ENCODE measurements at places on chromosomes 6 and 20. TPM values are rescaled to one million over a fixed set of nuclear protein-coding genes. Genes with fewer than 3 reads are reported as not detected.
A peak's percentile ranks its signal among the peaks of the same experiment; 100 is the strongest.

Gene ROS1
- total RNA-seq: 1.4 TPM

- no peak overlapping the region for H3K27ac ChIP-seq
- H3K36me3 ChIP-seq: no peaks in the 10 kb centered on the region
- H3K4me3 ChIP-seq: no peak overlapping the region
- no peaks in the 10 kb centered on the region for H3K27me3 ChIP-seq
- no peak for DNase-seq
- H3K4me1 ChIP-seq: peaks cover 7% of the 10 kb centered on the region
These were observed 267.1 kb upstream of the SGK1 start for GRCh38 chr6:134584847-134585516.

- H3K27ac ChIP-seq: no peak overlapping the region
- no peaks in the 10 kb centered on the region for H3K27me3 ChIP-seq
- no peak for DNase-seq
- no peak overlapping the region for H3K4me3 ChIP-seq
- no peaks in the 10 kb centered on the region for H3K4me1 ChIP-seq
These were observed 259.6 kb downstream of the FOXC1 start for GRCh38 chr6:1869308-1869707.

GRCh38 chr6:35728683-35729678 is 7.9 kb upstream of the ARMC12 start:
- H3K36me3 ChIP-seq: no peaks in the 10 kb centered on the region
- H3K4me1 ChIP-seq: peaks cover 34% of the 10 kb centered on the region
- H3K27ac ChIP-seq: no peak overlapping the region
- no peaks in the 10 kb centered on the region for H3K27me3 ChIP-seq
- H3K4me3 ChIP-seq: no peak overlapping the region
- peak; percentile 79 for DNase-seq

Gene HLA-DQB2
- total RNA-seq: not detected

DNA sequence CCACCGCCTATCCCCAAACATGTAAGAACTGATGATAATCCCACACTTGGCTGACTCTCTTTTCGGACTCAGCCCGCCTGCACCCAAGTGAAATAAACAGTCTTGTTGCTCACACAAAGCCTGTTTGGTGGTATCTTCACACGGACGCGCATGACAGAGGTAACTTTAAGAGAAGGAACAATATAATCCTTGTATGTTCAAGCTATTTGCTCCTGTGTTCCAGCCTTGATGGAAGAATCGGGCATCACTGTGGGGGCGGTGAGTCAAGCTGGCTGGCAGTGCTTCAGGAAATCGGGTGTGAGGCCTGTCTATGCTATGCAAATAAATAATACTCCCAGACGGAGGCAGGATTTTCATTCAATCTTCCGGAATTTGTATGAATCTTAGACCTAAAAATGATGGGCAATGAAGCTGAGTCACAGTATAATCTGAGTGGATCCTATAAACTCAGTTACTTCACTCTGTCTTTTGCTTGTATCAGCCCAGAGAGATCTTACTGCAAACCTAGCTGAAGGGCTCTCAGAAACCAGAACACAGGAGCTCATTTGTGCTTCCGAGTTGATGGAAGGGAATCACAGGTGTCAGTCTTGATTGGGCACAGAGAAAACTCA is 45.2 kb upstream of the NT5E start:
- H3K4me3 ChIP-seq: peak overlapping the region; percentile 46
- peak overlapping the region; percentile 98 for H3K27ac ChIP-seq
- DNase-seq: peak; percentile 94
- no peaks in the 10 kb centered on the region for H3K36me3 ChIP-seq
- no peaks in the 10 kb centered on the region for H3K27me3 ChIP-seq
- H3K4me1 ChIP-seq: peaks cover 56% of the 10 kb centered on the region

- no peak overlapping the region for H3K27ac ChIP-seq
- H3K4me1 ChIP-seq: peaks cover 6% of the 10 kb centered on the region
- H3K27me3 ChIP-seq: no peaks in the 10 kb centered on the region
- no peak overlapping the region for H3K4me3 ChIP-seq
- H3K36me3 ChIP-seq: peaks cover 25% of the 10 kb centered on the region
These were observed 17.8 kb downstream of the TMEM30A start for GRCh38 chr6:75266716-75267291.

DNA sequence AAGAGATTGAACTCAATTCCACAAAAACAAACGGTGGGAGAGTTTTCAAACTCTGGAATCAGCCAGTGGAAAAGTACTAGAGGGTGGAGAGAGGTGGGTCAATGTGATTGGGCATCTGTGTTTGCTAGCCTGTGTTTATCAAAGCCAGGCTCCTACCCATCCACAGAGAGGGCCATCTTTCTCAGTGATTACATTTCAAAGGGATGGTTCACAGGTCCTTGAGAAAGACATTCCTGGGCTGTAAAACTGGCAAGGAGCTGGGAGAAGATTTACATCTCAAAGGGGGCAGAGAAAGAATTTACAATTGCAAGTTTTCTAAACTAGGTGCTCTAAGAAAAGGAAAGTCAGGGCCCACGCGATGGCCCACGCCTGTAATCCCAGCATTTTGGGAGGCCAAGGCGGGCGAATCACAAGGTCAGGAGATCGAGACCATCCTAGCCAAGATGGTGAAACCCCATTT is 146.8 kb upstream of the UST start:
- no peaks in the 10 kb centered on the region for H3K36me3 ChIP-seq
- no peaks in the 10 kb centered on the region for H3K4me1 ChIP-seq
- H3K27me3 ChIP-seq: no peaks in the 10 kb centered on the region
- no peak overlapping the region for H3K4me3 ChIP-seq
- no peak for DNase-seq

Gene DACT2
- not detected for total RNA-seq

- H3K27ac ChIP-seq: no peak overlapping the region
- DNase-seq: no peak
- peaks cover 8% of the 10 kb centered on the region for H3K36me3 ChIP-seq
- no peak overlapping the region for H3K4me3 ChIP-seq
These were observed 6.0 kb downstream of the APMAP start for GRCh38 chr20:24986436-24987015.

Gene KCNK16
- total RNA-seq: not detected

DNA sequence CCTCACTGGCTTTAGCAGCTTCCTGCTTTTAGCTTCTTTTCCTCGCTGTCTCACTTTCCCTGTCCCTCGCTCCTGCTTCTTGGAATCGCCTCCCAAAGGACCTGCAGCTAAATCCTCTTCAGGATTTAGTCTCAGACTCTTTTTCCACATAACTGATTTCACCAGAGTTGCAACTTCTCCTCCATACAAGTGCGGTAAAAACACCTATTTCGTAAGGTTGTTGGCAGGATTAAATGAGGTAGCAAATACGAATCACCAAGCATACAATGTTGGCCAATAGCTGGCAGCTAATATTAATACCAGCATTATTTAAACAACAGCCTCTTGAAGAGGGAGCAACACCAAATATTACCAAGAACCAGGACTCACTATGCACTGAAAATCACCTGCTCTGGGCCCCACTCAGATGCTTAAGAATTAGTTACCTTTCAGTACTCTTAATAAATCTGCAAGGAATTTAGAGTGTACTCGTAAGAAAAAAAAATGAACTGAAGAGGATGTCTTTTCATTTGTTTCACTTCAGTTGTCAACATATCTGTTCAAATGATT is 123.0 kb downstream of the DTNBP1 start:
- H3K27ac ChIP-seq: no peak overlapping the region
- no peaks in the 10 kb centered on the region for H3K27me3 ChIP-seq
- no peak overlapping the region for H3K4me3 ChIP-seq
- H3K4me1 ChIP-seq: no peaks in the 10 kb centered on the region
- DNase-seq: no peak

- no peak overlapping the region for H3K27ac ChIP-seq
- DNase-seq: no peak
- no peak overlapping the region for H3K4me3 ChIP-seq
- H3K27me3 ChIP-seq: peaks cover 8% of the 10 kb centered on the region
- H3K4me1 ChIP-seq: no peaks in the 10 kb centered on the region
These were observed 21.4 kb downstream of the ARFGEF3 start for GRCh38 chr6:138182939-138183789.

DNA sequence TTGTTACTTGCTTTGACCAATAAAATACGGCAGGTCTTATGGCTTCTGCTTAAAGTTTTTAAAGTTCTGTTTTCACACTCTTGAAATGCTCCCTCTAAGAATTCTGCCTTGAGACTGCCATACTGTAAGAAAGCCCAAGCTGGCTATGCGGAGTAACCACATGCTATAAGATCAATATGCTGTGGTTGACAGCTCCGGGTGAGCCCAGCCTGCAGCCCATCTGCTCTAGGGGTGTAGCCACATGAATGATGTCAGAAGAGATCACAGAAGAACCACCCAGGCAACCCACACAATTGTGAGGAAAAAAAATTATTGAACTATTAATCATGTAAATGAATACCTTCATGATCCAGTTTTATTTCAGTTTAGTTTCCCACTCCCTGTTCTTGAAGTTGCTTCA is 26.1 kb upstream of the SH3BGRL2 start:
- H3K36me3 ChIP-seq: no peaks in the 10 kb centered on the region
- peak overlapping the region; percentile 10 for H3K27ac ChIP-seq

DNA sequence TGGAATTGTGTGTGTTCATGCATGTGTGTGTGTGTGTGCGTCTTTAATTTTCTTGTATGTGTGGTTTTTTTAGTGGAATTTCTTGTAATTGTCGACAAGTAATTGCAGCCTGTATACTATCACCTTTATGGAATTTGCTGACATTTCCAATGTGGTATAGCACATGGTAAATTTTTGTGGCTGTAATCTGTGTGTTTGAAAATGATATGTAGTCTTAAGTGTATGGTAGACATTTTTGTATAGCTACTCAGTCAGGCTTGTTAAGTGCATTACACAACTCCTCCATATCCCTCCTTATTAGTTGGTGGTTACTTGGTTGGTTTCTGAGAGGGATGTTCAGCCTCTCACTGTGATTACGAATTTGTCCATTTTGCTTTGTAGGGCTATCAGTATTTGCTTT is 384.5 kb upstream of the HSF2 start:
- peak overlapping the region; percentile 67 for H3K27ac ChIP-seq
- peak; percentile 27 for DNase-seq
- no peaks in the 10 kb centered on the region for H3K36me3 ChIP-seq

GRCh38 chr6:20402342-20403069 is 827 bp downstream of the E2F3 start:
- H3K36me3 ChIP-seq: peaks cover 10% of the 10 kb centered on the region
- peak; percentile 81 for DNase-seq
- no peaks in the 10 kb centered on the region for H3K27me3 ChIP-seq
- H3K27ac ChIP-seq: peak overlapping the region; percentile 56
- peaks cover 7% of the 10 kb centered on the region for H3K4me1 ChIP-seq

GRCh38 chr6:91266156-91266555 is 679.3 kb upstream of the MAP3K7 start:
- H3K4me3 ChIP-seq: no peak overlapping the region
- H3K27me3 ChIP-seq: no peaks in the 10 kb centered on the region
- DNase-seq: no peak
- no peak overlapping the region for H3K27ac ChIP-seq
- H3K36me3 ChIP-seq: no peaks in the 10 kb centered on the region
- no peaks in the 10 kb centered on the region for H3K4me1 ChIP-seq

GRCh38 chr6:131107151-131107550 is 28.1 kb upstream of the AKAP7 start:
- no peak overlapping the region for H3K4me3 ChIP-seq
- no peaks in the 10 kb centered on the region for H3K36me3 ChIP-seq
- H3K27ac ChIP-seq: peak overlapping the region; percentile 15
- peaks cover 16% of the 10 kb centered on the region for H3K4me1 ChIP-seq
- peak; percentile 58 for DNase-seq
- H3K27me3 ChIP-seq: no peaks in the 10 kb centered on the region

Gene NHSL1
- 6.2 TPM for total RNA-seq

- H3K27ac ChIP-seq: no peak overlapping the region
- no peaks in the 10 kb centered on the region for H3K36me3 ChIP-seq
- peaks cover 2% of the 10 kb centered on the region for H3K4me1 ChIP-seq
- H3K4me3 ChIP-seq: no peak overlapping the region
- DNase-seq: peak; percentile 39
These were observed 150.9 kb upstream of the HMGN3 start for GRCh38 chr6:79385333-79385732.

- H3K4me3 ChIP-seq: no peak overlapping the region
- no peaks in the 10 kb centered on the region for H3K27me3 ChIP-seq
- DNase-seq: no peak
- no peaks in the 10 kb centered on the region for H3K4me1 ChIP-seq
These were observed 14.3 kb upstream of the NCOA3 start for GRCh38 chr20:47487175-47487917.

DNA sequence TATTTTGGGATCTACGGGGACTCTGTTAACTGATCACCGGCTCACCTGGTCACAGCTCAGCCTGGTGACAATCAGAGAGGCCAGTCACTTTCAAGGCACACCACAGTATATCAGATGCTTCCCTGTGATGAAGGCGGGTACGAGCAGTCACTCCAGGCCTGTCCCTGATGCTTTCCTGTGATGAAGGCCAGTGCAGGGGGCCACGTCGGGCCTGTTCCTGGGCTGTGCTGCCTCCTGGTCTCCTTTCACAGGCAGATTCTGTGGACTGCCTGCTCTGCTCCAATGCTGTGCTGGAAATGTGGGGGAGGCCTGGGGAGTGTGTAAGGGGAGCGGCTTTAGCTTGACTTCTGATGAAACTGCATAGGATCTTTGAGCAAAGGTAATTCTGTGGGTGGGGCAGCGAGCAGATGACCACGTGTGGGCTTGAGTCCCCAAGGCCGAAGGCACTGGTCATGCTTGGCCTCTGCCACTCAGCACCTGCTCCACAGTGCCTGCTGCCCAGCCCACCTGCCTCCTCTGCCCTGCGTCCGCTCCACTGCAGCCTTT is 372.6 kb downstream of the TAF4 start:
- no peaks in the 10 kb centered on the region for H3K27me3 ChIP-seq
- no peaks in the 10 kb centered on the region for H3K4me1 ChIP-seq
- H3K36me3 ChIP-seq: no peaks in the 10 kb centered on the region
- no peak overlapping the region for H3K4me3 ChIP-seq

- peaks cover 26% of the 10 kb centered on the region for H3K4me1 ChIP-seq
- no peak for DNase-seq
- no peaks in the 10 kb centered on the region for H3K27me3 ChIP-seq
- no peaks in the 10 kb centered on the region for H3K36me3 ChIP-seq
These were observed 45.3 kb downstream of the B4GALT5 start for GRCh38 chr20:49668181-49668877.

- H3K4me3 ChIP-seq: no peak overlapping the region
- no peaks in the 10 kb centered on the region for H3K27me3 ChIP-seq
- H3K36me3 ChIP-seq: no peaks in the 10 kb centered on the region
- peaks cover 3% of the 10 kb centered on the region for H3K4me1 ChIP-seq
- no peak for DNase-seq
- no peak overlapping the region for H3K27ac ChIP-seq
These were observed 91.3 kb downstream of the FRK start for GRCh38 chr6:115969207-115969929.
